Transverse colon (tissue), 4 donors: ENCODE measurements at places on chromosomes 3 and 15. TPM values are rescaled to one million over a fixed set of nuclear protein-coding genes. Genes with fewer than 3 reads are reported as not detected.
A peak's percentile ranks its signal among the peaks of the same experiment; 100 is the strongest.

GRCh38 chr15:94324117-94324826 is 92.9 kb downstream of the MCTP2 start:
- peak; percentile 68 for DNase-seq

DNA sequence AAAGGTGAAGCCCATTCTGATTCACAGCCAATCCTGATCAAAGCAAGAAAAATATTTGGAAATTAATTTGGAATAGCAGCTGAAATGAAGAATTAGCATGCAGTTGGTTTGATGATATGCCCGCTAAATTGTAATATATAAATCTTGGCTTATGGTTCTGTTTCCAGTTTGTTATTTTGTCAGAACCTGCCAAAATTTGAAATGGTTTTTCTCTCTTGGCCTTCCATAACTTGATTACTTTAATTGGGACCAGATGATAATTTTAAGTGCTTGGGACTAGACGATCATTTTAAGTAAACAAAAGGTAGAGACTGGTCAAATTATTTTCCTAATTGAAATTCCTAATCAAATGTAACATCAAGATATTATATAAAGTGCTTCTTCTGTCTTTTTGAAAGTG is 842.4 kb downstream of the TBL1XR1 start:
- no peak for DNase-seq

GRCh38 chr15:80403712-80404056 is 498 bp upstream of the ARNT2 start:
- DNase-seq = no peak

DNA sequence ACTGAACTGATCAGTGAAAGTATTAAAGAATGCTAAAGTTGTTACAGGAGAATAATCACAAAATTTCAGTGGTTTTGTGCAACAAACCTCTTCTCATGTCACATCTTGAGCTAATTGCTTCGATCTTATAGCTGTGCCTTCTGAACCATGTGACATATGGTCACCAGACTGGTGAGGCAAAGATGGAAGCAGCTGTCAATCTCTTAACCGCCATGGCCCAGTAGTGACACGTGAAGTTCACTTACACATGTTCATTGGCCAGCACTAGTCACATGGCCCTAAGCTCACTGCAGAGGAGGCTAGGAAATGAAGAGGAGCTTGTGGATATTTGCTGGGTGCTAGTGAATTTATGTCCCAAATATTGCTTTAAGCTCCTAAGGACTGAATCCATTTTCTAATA is 32.5 kb downstream of the BOC start:
- no peak for DNase-seq

DNA sequence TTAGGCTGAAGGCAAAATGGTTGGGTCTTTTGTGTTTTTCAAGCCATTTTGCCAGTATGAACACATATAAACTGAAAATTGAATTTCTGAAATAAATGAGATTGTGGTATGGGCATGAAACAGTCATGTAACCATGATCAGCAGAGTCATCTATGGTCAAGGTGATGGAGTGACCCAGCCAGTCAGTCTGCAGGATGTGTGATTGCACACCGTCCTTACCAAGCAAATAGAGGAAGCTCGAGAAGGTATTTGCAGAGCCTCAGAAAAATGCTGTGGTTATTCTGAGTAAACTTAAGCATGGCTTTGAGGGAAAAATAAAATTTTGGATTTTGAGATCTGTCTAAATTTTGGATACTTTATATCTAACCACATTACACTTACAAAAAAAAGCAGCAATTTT is 95.9 kb upstream of the RNF7 start:
- no peak for DNase-seq

GRCh38 chr3:96213393-96213792 is 601.0 kb upstream of the EPHA6 start:
- no peak for DNase-seq

Gene PCNP
- total RNA-seq = 85.8 TPM

GRCh38 chr3:105798381-105798934 is 70.4 kb downstream of the CBLB start:
- DNase-seq = no peak

DNA sequence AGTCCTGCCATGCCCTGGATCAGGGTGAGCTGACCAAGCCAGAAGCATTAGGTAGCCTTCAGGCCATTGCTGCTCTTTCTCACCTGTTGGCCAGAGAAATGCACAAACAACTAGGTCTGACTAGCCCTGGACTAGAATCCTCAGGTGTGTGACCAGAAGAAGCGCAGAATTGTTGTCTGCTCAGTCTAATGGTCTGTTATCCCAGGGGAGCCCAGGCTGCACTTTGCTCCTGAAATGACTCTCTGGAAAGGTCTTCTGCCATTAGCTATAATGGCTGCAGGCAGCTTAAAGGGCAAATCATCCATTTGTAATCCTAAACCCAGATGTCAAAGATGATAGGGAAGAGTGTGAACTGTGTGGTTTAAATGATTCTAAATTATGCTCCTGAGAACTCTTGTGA is 246.1 kb downstream of the NFKBIZ start:
- DNase-seq = no peak

Gene PLSCR5
- total RNA-seq = not detected

GRCh38 chr15:33742306-33742705 is 226.0 kb upstream of the CHRM5 start:
- no peak for DNase-seq
